ENCODE measurements at places on chromosomes 12 and 14.

GRCh38 chr12:49105504-49106084 lies 5.1 kb downstream of the LMBR1L start:
- DNase-seq: no peak

- no peak for DNase-seq
These were observed 826 bp downstream of the ACADS start for GRCh38 chr12:120726510-120726793.

- DNase-seq: no peak
These were observed 77.0 kb downstream of the RBM19 start for GRCh38 chr12:113889076-113889475.

DNA sequence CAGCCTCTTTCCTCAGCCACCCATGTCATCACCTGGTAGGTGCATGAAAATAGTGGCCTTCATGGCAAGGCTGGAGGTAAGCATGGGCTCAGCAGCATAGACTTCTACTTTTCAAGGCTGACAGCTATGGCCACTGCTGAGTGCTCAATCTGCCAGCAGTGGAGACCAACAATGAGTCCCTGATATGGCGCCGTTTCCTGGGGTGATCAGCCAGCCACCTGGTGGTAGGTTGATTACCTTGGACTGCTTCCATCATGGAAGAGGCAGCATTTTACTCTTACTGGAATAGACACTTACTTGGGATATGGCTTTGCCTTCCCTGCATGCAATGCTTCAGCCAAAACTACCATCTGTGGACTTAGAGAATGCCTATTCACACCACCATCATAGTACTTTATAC lies 39.5 kb upstream of the USP44 start:
- no peak for DNase-seq

DNA sequence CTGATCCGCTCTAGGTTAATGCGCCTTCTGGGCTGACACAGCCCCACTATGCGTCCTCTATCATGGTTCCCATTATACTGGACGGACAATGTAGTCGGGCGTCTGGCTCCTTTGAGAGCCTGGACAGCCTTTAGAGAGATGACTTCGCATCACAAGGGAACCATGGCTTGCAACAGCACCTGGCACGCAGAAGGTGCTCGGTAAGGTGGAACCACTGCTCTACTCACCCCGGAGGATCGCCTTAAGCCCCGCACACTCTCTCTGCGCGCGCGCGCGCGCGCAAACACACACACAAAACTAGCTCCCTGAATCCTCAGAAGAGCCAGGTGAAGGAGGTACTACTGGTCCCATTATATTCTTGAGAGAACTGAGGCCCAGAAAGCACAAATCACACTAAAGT lies 7.1 kb downstream of the MAP3K12 start:
- no peak for DNase-seq

GRCh38 chr12:69161829-69162228 lies 77.5 kb upstream of the CPSF6 start:
- no peak for DNase-seq

DNA sequence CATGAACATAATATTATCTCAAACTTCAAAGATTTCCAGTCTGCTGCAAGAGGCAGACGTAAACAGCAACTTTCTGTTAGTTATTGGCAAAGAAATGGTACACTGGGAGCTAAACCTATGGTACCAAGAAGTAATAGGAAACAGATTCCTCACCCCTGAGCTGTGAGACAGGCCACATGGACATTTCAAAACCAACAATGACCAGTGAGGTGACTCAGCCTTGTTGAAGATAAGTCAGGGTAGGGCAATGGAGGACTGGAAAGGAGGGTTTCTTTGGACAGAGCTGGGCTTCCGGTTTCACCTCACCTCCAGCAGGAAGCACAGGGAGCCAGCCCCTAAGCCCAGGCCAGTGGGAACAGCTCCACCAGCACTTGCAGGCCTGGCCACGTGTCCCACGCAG lies 1320.5 kb downstream of the AACS start:
- DNase-seq: no peak

- no peak for DNase-seq
These were observed 8.7 kb upstream of the PPM1A start for GRCh38 chr14:60240139-60240856.

DNA sequence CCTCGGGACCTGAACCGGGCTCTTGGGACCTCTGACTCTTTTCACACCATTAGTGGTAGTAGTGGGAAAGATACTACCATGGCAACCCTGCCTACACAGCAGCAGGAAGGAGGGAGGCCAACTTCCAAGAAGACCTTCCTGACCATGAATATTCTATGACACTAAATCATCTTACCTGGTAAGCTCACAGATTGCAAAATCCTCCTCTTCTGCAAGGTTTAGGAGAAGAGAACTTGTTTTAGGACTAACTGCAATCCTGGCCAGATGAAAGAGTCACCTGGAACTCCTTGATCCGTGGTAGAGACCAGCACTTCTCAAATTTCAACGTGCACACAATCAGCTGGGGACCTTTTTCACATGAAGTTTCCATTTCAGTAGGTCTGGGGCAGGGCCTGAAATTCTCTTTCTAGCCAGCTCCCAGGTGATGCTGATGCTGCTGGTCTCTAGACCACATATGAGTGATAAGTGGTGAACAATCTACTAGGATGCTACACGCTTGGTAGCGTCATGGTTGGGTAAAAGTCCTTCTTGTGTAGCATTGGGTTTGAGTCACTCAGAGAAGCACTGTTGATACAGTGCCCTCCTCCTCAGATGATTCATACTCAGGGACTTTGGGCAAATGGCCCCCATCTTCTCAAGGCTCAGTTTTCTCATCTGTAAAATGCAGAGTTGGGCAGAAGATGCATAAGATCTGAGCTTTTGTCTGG lies 35.6 kb upstream of the FICD start:
- no peak for DNase-seq

- no peak for DNase-seq
These were observed 354.4 kb upstream of the FLRT2 start for GRCh38 chr14:85175556-85175955.

Measured in left renal pelvis (tissue), 4 donors.